ENCODE measurements at places on chromosomes 2 and 18.

GRCh38 chr18:62407660-62408059, 82.5 kb downstream of the TNFRSF11A start:
- no peak for DNase-seq

DNA sequence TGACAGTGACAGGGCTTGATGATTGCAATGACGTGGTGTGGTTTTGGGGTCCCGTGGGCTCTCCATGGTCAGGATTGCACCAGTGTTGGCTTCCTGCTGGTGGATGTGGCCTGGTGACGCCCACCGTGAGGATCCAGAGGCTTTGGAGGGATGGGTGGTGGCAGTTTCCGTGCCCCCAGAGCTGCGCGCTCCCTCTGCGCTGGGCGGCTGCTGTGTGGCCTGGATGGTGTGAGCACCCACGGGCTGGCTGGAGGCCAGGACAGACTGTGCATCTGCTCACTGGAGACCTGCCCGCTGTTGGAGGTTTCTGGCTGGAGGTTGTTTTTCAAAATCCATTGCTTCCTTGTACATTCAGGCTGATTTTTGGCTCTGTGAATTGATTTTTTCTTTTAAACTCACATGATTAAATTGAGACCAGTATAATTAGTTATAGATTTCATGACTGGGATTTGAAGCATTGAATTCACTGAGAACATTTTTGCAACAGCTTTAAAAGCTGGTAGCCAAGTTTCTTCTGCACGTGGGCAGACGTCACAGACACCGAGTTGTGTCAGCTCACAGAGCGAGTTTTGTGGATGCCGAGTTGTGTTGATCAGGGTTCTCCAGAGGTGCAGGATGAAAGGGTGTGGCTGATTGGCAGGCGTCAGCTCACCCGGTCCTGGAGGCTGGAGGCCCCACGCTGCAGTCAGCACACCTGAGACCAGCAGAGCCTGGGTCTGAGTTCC, 72.7 kb downstream of the KCNG2 start:
- no peak for DNase-seq

GRCh38 chr18:52670896-52671295, 330.9 kb downstream of the DCC start:
- no peak for DNase-seq

DNA sequence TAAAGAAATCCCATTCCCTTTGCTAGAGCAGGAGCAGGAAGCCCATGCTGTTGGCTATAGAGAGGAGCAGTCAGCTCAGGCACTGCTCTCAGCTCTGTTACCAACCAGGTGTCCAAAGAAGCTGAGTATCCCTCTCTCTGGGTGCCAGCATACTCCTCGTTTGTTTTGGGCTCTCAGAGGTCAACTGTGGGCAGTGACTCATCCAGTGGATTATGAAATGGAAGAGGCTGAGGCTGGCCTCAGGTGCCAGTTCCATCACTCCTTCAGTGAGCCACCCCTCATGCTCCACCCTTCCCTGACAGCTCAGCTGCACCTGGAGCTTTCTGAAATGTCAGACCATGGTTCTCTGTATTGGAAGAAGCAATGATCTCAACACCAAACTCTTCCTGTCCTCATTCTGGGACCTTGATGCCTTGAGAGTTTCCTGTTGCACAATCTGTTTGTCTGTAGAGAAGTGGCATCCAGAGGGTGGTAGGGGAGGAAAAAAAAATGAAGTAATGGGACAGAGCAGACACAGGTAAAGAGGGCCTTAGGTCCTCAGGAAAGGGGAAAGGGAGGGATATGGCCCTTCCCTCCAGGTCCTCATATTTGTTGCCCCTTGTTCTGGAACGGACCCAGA, 31.2 kb upstream of the EN1 start:
- no peak for DNase-seq

- no peak for DNase-seq
These were observed 26.8 kb downstream of the MEX3C start for GRCh38 chr18:51170664-51171063.

GRCh38 chr2:10398496-10398895, 49.6 kb downstream of the ODC1 start:
- DNase-seq, result no peak

- no peak for DNase-seq
These were observed 329.7 kb upstream of the KLHL29 start for GRCh38 chr2:23055251-23055650.

GRCh38 chr2:82182270-82182669, 1877.7 kb upstream of the LRRTM1 start:
- DNase-seq, result no peak

DNA sequence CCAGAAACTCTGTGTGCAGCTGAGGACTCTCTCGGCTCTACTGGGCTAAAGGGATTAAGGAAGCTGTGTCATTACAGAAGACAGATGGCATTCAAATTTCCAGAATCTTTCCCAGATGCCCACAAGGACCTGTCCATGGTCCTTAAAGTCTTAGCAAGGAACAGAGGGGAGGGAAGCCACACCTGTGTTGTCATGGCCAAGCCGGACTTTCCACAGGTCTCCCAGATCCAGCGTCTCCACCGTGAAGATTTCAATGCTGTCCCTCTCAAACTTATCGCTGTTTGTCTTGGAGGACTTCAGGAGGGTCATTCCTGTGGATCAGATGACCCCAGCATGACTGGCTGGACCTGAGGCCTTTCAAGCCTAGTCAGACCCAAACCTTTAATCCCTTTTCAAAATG, 114.5 kb downstream of the LOXHD1 start:
- DNase-seq, result no peak

GRCh38 chr2:108637304-108637669, 82.0 kb upstream of the RANBP2 start:
- no peak for DNase-seq

GRCh38 chr2:20961858-20962257, 82.0 kb downstream of the APOB start:
- no peak for DNase-seq

DNA sequence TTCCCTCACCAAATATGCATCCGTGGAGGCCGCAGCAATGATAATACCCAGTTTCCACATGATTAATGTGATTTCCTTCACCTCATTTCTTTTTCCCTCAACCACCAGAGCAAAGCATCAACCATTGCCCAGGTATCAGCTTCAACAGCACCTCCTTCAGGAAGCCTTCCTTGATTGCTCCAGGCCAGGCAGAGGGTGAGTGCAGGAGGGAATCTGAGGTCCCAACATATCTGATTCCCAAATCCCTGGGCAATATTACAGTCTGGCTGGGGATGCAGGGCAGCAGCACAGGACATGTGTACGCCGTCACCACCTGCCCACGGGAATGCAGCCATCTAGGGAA, 142.4 kb upstream of the MYCN start:
- no peak for DNase-seq

GRCh38 chr18:54713386-54713785, 114.9 kb upstream of the RAB27B start:
- no peak for DNase-seq

- no peak for DNase-seq
These were observed 42.0 kb upstream of the ZDBF2 start for GRCh38 chr2:206232287-206233035.

GRCh38 chr18:49886891-49887764, 73.8 kb upstream of the ACAA2 start:
- peak; percentile 39 for DNase-seq

GRCh38 chr18:27839141-27839540, 337.8 kb downstream of the CDH2 start:
- no peak for DNase-seq

DNA sequence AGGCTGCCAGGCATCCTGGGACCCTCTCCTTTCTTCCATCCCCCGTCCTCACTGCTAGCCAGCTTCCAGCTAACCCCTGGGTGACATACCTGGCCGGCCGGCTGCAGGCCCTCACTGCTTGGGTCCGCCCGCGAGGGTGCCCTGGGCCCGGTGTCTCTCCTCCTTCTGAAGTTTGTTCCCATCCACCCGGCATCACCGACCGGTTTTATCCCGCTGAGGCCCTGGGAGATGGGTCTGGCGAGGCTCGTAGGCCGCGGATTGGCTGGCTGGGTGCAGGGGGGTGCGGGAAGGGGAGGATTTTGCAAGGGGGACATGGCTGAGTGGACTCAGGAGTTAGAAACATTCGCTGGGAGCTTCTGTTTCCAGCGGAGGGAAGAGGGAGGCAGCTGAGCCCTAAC, at the start of gene PAX8:
Gene PAX8 (minus strand): TSS at position 180 of the 398 bp plus-strand sequence. CDS start 527 bp downstream, outside the sequence.
- DNase-seq, result no peak

DNA sequence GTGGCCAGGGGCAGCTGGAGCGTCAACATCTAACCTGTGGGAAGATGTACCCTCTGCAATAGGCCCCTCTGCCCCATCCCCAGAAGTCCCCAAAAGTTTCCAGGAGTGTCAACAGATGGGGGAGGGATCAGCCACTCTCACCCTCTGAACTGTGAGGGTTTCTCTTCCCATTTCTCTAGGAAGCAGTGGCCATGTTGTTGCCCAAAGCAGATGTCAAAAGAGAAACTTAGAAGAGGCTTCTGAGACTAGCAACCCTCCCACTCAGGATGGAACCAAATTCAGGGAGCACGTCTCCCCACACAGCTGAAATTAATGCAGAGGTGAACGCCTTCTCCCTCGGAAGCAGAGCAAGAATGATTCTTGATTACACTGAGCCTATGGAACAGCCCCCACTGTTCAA, 70.3 kb downstream of the ARL4C start:
- DNase-seq, result no peak

DNA sequence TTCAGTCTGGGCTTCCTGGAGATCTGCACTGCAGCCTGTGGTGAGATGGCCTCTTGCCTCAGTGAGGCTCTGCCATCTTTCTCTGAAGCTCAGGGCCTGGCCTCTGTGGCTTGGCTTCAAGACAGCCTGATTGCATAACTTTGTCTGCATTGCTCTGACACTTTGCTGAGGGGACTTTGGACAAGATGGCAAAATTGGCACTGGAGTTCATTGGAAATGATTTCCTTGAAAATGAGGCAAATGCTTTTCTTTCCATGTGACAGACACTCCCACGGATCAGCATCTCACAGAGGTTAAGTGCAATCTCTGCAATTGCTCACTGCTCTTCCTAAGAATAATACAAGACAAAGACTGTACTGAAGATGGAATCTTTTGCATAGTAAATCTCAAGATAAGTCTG, 166.8 kb downstream of the KCNS3 start:
- DNase-seq, result no peak

DNA sequence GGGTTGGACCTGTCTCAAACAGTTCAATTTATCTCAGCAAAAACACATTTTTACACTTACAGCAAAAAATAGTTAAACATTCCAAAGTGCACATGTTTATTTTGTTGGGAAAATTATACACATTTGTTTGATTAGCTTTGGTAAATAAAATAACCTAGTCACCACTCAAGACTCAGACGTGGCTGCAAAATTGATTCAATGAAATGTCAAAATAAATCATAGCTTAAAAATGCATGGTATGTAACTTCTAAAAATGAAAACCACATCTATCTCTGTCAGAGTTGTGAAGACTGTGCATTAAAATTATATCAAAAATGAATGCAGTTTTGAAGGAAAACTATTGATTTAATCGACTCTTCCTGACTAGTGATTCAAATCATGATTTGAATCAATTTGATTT, 56.7 kb downstream of the GALNT14 start:
- DNase-seq, result no peak

DNA sequence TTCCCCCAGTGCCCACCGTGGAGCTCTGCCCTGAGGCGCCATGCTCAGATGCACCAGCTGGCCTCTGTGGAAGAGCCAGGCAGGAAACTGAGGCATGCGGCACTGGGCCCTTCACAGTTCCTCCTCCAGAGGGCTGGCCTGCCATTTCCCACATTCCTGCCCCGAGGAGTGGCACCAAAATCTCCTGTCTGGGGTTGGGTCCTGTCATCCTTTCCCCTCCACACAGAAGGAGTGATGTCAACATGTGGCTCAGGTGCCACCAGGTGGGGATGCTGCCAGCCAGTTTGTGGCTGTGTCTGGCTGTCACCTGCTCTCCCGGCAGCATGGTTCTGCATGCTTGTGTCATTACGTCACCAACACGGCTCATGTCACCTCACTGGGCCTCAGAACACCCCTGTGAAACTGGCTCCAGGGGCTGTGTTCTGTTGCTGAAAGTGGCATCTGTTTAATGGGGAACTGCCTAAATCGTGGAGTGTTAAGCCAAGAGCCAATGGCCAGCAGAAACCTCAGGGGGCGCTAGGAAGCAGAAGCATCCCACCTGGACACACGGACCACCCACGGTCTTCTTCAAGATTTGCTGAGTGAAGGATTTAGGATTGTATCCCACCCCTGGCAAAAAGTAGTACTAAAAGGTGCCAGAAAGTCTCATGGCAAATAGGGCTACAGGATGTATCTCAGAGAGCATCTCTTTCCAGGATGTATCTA, 51.3 kb downstream of the ZAP70 start:
- peak; percentile 51 for DNase-seq

GRCh38 chr2:147689220-147689909, 155.5 kb upstream of the ACVR2A start:
- no peak for DNase-seq

- DNase-seq, result no peak
These were observed 5.3 kb downstream of the CTIF start for GRCh38 chr18:48544116-48544515.

- DNase-seq, result no peak
These were observed 71.8 kb downstream of the CMPK2 start for GRCh38 chr2:6793913-6794312.

DNA sequence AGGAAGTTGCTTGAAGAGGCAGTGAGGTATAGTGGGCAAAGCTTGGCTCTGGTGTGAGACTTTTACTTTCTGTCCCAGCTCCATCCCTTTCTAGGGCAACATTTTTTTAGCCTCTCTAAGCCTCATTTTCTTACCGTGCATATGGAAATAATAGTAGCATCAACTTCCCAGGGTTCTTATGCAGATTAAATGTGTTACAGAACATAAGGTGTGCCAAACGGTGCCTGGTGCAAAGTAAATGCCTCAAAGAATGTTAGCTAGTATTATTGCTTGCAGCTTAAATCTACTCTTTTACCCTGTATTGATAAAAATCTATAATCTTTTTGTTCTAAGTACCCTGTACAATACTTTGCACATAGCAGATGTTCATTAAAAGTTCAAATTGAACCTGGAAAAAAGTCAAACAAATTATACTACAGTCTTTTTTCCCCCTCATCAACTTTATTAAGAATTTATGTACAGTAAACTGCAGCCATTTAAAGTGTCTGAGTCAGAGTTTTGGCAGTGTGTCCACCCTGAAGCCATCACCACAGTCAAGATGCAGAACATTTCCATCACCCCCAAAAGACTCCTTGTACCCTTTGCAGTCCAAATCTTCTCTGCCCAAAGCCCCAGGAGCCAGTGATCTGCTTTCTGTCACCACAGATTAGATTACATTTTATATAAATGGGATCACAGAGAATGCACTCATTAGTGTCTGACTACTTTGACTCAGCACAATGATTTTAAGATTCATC, 10.6 kb downstream of the MAPRE2 start:
- no peak for DNase-seq

GRCh38 chr18:37521510-37522465, 43.8 kb downstream of the CELF4 start:
- no peak for DNase-seq

GRCh38 chr2:47719099-47719498, 63.8 kb upstream of the MSH6 start:
- no peak for DNase-seq

All from NCI-H2029 (cell line).